ENCODE measurements at places on chromosomes 13 and 19.

DNA sequence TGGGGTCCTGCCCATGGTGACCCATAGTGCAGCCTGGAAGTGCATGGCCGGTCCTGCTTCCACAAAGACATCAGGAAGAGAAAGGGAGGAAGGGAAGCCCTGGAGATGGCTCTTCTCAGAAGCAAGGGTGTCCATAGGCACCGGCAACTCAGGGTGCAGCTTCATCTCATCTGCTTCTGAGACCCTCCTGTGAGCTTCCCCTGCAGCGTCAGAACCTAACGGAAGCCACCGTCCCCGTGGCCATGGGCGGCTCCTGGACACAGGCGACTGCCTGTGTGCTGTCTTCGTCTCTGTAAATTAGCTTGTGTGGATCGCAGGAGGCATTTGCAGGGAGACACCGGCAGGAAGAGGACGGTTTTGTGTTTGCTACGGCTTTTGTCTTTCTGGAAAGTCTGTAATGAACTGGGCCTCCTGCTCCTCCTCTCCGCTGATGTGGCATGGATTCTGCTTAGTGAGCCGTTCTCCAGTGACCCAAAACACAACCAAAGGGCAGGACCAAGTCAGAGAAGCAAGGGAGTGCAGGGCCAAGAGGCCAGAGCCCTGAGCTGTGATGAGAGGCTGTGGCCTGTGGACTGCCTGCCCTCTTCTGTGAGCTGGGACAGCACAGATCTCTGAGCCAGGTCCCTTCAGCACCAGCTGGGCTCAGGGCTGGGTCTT lies 2.5 kb downstream of the ATP4B start:
- DNase-seq = no peak
- H3K27me3 ChIP-seq = no peaks in the 10 kb centered on the region
- H3K4me3 ChIP-seq = no peak overlapping the region

- H3K36me3 ChIP-seq = no peaks in the 10 kb centered on the region
- H3K27me3 ChIP-seq = peaks cover 6% of the 10 kb centered on the region
- no peak for DNase-seq
- H3K27ac ChIP-seq = no peak overlapping the region
- H3K4me3 ChIP-seq = no peak overlapping the region
- H3K4me1 ChIP-seq = no peaks in the 10 kb centered on the region
Measured at GRCh38 chr13:93811071-93811737, 584.6 kb downstream of the GPC6 start.

DNA sequence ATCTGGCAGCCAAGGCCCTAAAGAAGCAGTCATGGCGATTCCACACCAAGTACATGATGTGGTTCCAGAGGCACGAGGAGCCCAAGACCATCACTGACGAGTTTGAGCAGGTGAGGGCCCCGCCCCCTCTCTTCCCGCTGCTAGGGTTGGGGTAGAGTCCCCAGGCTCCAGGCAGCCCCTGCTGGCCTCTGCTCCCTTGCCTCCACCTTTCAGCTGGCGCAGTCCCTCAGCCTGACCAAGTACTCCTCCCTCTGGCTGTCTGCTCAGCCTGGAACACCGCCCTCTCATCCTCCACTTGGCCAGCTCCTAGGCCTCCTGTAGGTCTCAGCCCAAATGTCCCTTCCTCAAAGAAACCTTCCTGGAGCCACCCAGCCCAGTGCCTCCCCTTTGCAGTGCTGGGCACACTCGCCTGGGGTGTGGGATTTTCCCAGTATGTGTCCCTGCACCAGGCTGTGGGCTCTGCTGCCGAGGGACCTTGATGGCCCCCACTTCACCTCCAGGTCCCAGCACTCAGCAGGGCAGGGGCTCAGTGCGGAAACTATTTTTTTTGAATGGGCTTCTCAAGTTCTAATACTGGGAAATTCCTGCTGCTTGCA lies 5.7 kb downstream of the LENG1 start:
- H3K27me3 ChIP-seq = no peaks in the 10 kb centered on the region
- H3K4me3 ChIP-seq = no peak overlapping the region
- H3K36me3 ChIP-seq = peaks cover 61% of the 10 kb centered on the region
- H3K27ac ChIP-seq = peak overlapping the region; percentile 29
- DNase-seq = no peak

DNA sequence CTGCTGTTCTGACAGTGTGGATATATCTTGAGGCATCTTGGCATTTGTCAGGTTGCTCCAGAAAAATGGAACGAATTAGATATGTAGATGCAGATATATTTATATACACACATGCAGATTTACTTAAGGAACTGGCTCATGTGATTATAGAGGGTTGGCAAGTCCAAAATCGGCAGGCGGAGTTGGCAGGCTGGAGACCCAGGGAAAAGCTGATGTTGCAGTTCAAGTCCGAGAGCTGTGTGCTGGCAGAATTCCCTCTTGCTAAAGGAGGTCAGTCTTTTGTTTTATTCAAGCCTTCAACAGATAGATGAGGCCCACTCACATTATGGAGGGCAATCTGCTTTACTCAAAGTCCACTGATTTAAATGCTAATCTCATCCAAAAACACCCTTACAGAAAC lies 24.4 kb upstream of the CSNK1A1L start:
- no peak overlapping the region for H3K4me3 ChIP-seq
- no peaks in the 10 kb centered on the region for H3K36me3 ChIP-seq
- H3K27me3 ChIP-seq = no peaks in the 10 kb centered on the region
- no peak overlapping the region for H3K27ac ChIP-seq

DNA sequence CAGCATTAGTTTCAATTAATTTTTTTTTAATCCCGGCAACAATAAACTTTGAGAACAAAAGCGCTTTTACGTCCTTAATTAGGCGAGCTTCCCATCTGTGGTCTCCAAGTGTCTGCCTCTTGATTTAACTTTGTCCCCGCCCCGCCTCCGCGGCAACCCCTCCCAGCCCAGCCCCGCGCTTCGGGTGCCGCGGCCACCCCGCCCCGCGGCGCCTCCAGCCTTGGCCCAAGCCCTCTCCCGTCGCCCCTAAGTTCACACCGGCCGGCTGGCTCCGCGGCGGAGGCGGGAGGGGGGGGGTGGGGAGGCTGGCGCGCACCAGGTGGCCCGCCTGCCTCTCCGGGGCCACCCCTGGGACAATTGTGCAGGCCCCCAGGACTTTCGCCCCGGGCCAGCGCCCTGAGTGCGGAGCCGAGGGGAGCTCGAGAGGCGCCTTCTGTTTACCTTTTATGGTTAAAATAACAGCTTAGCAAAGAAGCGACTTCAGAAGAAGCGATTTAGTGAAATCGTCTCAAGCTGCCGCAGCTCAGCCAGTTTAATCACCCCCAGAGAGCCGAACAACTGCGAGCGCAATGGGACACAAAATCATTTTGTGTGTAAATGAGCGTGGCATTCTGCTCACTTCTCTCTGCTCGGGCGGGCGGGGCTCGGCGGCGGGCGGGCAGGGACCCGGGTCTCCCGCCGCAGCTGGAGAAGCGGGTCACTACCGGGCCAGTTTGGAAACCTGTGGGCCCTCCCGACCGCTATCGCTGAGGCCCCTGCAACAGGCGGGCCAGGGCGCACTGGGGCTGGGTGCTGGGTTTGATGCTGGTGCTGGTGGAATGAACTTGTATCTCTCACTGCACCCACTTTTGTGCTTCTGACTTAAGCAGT lies 1.4 kb downstream of the KCTD15 start:
- no peaks in the 10 kb centered on the region for H3K4me1 ChIP-seq
- no peak overlapping the region for H3K27ac ChIP-seq
- no peak for DNase-seq

DNA sequence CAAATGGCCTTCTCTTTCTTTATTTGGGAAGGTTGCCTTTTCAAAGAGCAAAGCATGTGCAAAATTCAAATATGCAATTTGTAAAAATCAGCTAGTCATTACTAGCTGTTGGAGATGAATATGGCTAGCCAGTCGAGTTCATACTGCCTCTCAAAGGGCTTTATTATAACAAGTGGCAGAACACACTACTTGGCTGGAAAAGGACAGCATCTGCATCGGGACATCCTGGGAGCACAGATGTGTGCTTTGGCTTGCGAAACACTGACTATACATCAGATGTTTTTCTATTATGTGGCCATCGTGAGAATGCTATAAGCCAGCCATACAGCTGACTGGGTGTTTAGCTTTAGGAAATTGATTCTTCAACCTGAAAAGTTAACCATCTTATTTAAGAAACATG lies 424.2 kb downstream of the KCTD12 start:
- no peak overlapping the region for H3K4me3 ChIP-seq
- H3K4me1 ChIP-seq = no peaks in the 10 kb centered on the region
- no peak overlapping the region for H3K27ac ChIP-seq
- no peak for DNase-seq
- no peaks in the 10 kb centered on the region for H3K27me3 ChIP-seq
- H3K36me3 ChIP-seq = no peaks in the 10 kb centered on the region

- H3K4me1 ChIP-seq = no peaks in the 10 kb centered on the region
- no peaks in the 10 kb centered on the region for H3K36me3 ChIP-seq
- DNase-seq = no peak
- no peak overlapping the region for H3K4me3 ChIP-seq
Measured at GRCh38 chr19:6446452-6446851, 12.9 kb upstream of the SLC25A41 start.

- H3K36me3 ChIP-seq = peaks cover 9% of the 10 kb centered on the region
- H3K27me3 ChIP-seq = peaks cover under 1% of the 10 kb centered on the region
- DNase-seq = peak; percentile 35
- peak overlapping the region; percentile 26 for H3K4me3 ChIP-seq
Measured at GRCh38 chr13:46751811-46752635, 44.9 kb downstream of the ESD start.

DNA sequence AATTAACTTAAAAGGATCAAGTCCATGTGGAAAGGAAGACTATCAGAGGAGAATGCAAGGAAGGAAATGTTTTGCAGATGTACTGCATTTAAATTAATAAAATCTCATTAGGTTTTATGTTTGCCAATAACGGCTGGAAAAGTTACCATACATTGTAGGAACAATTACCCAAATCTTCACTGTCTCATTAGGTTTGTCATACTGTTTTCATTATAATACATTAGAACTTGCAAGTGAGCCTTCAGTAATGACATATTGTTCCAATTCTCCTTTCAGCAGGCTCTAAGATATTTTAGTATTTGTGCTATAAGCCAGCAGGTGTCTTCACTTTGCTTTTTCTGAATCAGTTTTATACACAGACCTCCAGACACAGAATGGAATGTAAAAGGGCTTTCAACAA lies 661.6 kb upstream of the KLHL1 start:
- no peaks in the 10 kb centered on the region for H3K36me3 ChIP-seq
- no peak overlapping the region for H3K4me3 ChIP-seq
- no peaks in the 10 kb centered on the region for H3K4me1 ChIP-seq
- H3K27me3 ChIP-seq = no peaks in the 10 kb centered on the region
- DNase-seq = no peak

GRCh38 chr13:30373727-30374126 lies 48.6 kb upstream of the UBE2L5 start:
- no peak for DNase-seq
- peak overlapping the region; percentile 98 for H3K27ac ChIP-seq
- H3K4me1 ChIP-seq = peaks cover 92% of the 10 kb centered on the region

- H3K36me3 ChIP-seq = peaks cover 30% of the 10 kb centered on the region
- no peaks in the 10 kb centered on the region for H3K27me3 ChIP-seq
- peaks cover 43% of the 10 kb centered on the region for H3K4me1 ChIP-seq
- H3K27ac ChIP-seq = peak overlapping the region; percentile 84
- peak overlapping the region; percentile 85 for H3K4me3 ChIP-seq
Measured at GRCh38 chr19:3360421-3361383, 5.7 kb upstream of the NFIC start.

DNA sequence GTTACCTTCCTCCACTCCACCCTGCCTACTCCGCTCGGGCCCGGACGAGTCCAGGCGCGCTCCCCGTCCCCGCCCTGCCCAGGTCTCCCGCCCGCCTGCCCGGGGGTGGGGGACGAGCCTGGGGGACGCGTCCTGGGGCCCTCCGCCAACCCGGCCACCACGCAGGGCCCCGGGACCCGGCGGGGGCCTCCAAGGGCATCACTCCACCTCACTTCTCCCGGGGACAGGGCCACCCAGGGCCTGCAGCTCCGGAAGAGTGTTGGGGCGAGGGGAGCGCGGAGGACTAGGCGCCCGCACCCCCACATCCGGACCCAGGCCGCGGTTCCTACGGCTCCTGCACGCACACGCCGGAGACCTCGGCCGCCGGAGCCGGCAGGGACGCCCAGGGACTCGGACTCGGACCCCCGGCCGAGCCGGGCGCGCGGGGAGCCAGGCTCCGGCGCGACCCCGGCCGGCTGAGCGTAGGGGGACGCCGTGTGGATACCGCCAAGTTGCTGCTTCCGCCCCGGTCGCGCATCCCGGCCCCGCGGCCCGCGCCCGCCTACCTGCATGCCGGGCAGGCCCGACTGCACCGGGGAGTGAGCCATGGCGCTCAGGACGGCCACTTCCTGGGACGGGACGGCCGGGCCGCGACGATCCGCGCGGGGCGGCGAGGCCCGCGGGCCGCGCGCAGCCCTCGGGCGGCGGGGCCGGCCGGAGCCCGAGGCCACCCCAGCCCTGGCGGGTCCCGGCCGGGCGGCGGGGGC lies 534 bp downstream of the STK24 start:
- no peaks in the 10 kb centered on the region for H3K27me3 ChIP-seq
- H3K4me1 ChIP-seq = peaks cover 44% of the 10 kb centered on the region
- peak overlapping the region; percentile 89 for H3K27ac ChIP-seq
- H3K36me3 ChIP-seq = peaks cover 9% of the 10 kb centered on the region
- no peak for DNase-seq

DNA sequence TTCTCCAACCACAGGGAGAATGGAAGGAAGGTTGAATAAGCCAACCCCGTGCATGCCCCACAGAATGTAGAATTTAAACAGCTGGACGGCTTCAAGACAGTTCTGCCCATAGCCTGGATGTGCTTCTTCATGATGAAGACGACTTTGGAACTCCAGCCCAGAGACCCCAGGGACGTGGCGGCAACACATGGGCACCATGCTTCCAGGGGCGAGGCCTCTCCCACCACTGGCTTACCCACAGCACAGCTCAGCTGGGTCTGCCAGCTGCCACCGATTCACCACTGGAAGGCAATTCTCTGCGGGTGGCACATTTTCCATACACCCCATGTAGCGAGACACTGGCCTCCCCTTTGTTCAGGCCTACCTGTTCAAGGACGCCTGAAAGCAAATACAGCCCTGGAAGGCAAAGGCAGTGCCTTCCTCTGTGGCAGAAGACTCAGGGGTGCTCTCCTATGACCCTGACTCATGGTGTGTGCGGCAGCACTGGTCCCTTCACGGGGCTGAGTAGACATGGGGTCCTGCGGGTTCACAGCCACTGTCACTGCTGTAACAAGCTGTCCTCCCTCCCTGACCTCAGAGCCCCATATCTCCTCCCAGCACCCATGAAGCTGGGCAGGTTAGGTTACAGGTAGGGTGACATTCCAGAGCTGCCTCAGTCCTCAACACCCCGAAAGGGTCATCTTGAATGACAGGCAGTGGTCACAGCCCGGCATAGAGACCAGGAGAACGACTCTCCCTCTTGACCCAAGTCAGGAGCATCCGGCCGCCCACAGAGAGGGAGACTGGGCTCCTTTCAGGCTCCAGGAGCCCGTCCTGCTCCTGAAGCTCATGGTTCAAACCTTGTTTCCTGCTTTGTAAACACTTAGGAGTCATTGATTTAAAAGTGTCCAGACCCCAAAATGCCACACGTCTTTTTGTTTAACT lies 72.7 kb downstream of the SPACA7 start:
- peaks cover 1% of the 10 kb centered on the region for H3K36me3 ChIP-seq
- DNase-seq = peak; percentile 7
- no peak overlapping the region for H3K4me3 ChIP-seq
- H3K4me1 ChIP-seq = peaks cover 5% of the 10 kb centered on the region

Data from central memory CD8-positive, alpha-beta T cell (primary cell).